Activated naive CD4-positive, alpha-beta T cell (primary cell): ENCODE measurements at places on chromosomes 5 and 9.

DNA sequence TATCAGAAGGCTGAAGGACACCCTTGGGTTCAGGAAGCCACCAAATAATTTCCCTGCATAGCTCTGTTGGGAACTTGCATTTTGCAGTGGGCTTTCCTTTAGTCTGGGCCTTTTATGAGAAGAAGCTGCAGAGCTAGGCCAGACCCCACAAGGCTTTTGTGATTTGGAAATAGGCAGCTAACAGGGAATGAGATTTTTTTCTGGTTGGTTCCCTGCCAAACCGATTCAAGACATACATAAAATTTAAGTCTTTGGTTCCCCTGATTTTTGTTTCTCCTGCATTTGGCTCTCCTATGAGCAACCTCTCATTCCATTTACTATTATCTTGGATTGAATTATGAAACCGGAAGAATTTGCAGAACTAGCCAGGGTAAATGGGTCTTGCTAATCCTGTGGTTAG lies 81.5 kb upstream of the PTCH1 start:
- no peak for DNase-seq

DNA sequence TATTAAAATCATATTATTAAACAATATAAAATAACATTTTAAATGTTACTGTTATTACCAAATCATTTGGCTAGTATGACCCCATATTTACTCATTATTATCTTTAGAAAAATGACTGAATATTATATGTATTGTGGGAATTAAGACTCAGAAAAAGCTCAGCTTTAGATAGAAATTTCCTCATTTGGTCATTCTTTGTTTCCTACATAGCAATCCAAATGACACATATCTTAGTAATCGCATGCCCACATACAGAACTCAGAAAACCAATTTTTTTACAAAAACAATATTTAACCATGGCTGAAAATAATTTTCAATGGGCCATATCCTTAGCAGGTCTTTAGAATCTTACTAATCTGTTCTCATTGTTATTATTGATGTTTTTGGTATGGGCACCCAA lies 53.8 kb upstream of the TSLP start:
- DNase-seq = no peak

GRCh38 chr5:142391058-142391845 lies 66.4 kb upstream of the SPRY4 start:
- no peak for DNase-seq

GRCh38 chr5:169182797-169183196 lies 118.1 kb downstream of the SLIT3 start:
- no peak for DNase-seq

DNA sequence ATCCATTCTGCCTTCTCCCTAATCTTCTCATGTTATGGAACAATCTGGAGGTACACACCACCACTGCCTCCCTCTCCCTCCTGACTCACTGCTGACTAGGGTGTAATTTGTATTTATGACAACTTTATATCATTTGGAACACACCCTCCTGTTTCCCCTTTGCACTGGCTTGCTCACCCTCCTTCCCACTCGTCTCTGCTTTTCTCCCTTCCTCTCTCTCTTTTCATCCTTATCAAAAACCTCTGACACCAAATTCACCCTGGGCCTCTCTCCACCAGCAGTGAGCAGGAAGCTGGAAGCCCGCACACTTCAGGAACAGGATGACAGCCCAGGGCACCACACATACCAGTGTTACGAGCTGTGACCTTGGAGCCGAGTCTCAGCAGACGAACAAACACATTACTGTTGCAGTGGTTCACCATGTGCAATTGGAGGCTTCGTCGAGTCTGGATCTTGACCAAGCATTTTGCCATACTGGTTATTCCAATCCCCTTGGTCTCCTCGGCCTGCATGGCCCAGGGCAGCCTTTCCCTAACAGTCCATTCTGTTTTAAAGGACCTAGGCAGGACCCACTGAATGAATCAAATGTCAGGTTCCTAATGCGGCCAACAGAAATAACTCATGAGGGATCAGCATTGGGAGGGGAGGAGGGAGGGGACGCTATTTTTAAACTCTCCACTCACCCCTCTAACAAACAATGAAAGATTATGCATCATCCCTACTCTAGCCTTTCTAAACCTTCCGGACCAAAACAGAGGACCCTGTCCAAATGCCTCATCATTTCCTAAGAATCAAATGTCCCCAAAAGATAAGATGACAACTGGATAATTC lies 203.9 kb upstream of the RASEF start:
- no peak for DNase-seq

DNA sequence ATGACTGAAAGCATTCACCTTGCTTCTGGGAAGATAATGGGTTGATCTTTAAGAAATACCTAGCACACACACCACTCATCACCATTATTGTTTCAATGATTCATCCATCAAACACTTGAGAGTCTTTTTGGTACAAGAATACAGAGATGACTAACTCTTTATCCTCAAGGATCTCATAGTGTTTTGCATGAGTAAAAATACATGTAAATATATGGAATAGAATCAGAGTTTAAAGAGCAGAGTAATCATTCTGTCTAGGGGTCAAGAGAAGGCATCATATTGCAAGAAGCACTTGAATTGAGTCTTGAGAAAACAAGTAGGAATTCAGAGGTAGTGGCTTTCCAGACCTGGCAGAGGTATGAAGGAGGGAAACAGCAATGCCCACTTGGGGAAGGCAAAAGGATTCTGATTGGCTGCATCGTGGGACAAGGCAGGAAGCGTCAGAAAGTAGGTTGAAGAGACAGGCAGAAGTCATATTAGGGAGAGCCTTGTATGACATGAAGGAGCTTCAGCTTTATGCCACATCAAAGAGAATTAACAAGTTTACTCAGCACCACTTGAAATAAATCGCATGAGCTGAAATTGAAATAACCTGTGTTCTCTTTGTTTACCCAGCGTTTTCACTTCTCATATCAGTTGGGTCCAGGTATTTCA lies 542.5 kb downstream of the TLE1 start:
- no peak for DNase-seq

- DNase-seq = no peak
These were observed 18.8 kb downstream of the NANS start for GRCh38 chr9:98075332-98075805.

- DNase-seq = no peak
These were observed 10.3 kb downstream of the WWC1 start for GRCh38 chr5:168301593-168302390.

GRCh38 chr9:97773091-97773490 lies 76.0 kb upstream of the XPA start:
- DNase-seq = no peak

- DNase-seq = no peak
These were observed 2.0 kb downstream of the ANAPC2 start for GRCh38 chr9:137186385-137186784.

- no peak for DNase-seq
These were observed 223.5 kb upstream of the MEF2C start for GRCh38 chr5:89106480-89106879.

- no peak for DNase-seq
These were observed 89.3 kb downstream of the NTRK2 start for GRCh38 chr9:84758817-84759216.

DNA sequence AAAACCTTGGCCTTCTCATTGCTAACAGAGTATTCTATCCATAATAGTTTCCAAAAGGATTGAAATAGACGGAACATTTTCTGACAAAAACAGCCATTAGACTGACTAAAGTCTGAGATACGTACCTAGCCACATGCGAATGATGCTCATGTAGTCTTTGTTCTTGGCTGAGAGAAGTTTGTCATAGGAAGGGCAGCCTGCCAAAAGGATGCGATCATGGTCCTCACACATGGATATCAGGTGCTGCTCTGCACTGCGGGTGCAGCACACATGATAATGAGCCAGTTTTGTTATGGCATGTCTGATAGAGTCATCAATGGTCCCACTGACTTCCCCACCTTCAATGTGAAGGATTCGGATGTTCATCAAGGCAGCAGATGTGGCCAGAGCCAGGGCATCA lies 12.3 kb downstream of the GNE start:
- DNase-seq = no peak

GRCh38 chr5:4405614-4406219 lies 734.4 kb upstream of the ADAMTS16 start:
- no peak for DNase-seq

- DNase-seq = no peak
These were observed 69.0 kb downstream of the DOCK2 start for GRCh38 chr5:169706071-169706470.

DNA sequence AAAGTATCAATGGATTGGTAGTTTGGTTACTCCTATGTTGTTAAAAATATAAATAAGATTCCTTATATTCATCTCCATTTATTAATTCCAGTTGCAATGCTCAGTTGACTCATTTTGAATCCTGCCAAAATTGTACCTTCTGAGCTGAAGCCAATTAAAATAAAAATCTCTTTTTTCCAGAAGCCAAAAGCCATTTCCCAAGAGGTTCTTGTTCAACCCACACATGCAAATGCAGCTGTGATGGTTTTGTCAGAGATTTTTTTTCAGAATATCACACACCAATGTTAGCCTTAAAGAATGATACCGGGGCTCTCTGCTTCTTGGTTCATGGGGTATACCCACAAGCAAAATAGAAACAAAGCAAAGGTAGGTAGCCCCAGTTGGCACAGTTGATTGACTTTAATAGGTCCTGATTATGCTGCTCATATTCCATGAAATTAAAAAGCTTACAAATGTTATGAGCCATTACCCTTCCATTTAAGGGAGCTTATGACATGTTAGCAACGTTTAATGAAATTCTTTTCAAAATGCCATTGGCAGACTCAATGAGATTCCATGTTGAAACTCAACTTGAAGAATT lies 208.0 kb downstream of the SGCD start:
- DNase-seq = no peak

DNA sequence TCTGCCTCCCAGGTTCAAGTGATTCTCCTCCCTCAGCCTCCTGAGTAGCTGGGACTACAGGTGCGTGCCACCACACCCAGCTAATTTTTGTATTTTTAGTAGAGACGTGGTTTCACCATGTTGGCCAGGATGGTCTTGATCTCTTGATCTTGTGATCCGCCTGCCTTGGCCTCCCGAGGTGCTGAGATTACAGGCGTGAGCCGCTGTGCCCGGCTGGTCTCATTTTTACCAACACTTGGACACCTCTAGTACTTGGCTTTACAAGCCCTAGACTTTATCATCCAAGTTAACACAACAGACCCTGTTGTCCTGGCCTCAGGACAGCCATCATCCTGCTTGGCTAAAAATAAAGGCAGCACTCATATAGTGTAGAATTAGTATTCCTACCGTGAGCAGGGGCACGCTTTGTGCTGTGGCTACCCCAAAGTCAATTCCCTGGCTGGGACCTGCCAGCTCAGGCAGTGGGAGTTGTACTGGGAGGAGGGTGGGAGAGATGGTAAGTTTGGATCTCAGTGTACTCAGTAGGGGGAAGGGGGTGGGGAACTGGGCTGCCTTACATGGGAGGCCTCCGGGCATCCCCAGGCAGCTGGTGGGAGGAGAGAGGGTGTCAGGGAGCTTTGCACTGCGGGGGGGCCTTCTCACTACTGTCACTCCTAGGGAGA lies 6.6 kb downstream of the PDZD2 start:
- DNase-seq = no peak

- no peak for DNase-seq
These were observed 255.1 kb downstream of the MAST4 start for GRCh38 chr5:66851306-66851705.

DNA sequence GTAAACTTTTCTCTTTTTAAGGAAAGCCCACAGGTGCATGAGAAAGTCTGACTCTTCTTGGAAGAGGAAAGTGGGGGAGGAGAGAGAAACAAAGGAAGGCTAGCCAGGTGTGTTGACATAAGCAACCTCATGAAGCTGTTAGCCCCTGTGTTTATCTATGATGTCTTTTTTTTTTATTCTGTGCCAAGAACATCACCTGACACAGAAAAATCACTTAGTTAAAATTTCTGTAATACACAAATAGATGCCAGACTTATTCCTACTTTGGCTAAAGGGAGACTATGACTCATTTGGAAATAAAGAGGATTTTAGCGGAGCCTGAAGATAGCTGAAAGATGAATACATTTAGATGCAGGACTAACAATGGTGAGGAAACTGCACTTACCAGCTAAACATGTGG lies 58.3 kb downstream of the BAAT start:
- no peak for DNase-seq

- no peak for DNase-seq
These were observed 10.0 kb downstream of the DMXL1 start for GRCh38 chr5:119080936-119081335.

GRCh38 chr5:54860321-54860720 lies 125.1 kb downstream of the ESM1 start:
- no peak for DNase-seq

- no peak for DNase-seq
These were observed 747 bp upstream of the UNC5A start for GRCh38 chr5:176809544-176810080.

- DNase-seq = no peak
These were observed 16.5 kb downstream of the GRXCR2 start for GRCh38 chr5:145856285-145856818.

GRCh38 chr9:112273876-112274275 lies 59.5 kb downstream of the PTBP3 start:
- DNase-seq = no peak

- DNase-seq = no peak
These were observed 55.4 kb downstream of the ARHGAP26 start for GRCh38 chr5:142825378-142826089.

DNA sequence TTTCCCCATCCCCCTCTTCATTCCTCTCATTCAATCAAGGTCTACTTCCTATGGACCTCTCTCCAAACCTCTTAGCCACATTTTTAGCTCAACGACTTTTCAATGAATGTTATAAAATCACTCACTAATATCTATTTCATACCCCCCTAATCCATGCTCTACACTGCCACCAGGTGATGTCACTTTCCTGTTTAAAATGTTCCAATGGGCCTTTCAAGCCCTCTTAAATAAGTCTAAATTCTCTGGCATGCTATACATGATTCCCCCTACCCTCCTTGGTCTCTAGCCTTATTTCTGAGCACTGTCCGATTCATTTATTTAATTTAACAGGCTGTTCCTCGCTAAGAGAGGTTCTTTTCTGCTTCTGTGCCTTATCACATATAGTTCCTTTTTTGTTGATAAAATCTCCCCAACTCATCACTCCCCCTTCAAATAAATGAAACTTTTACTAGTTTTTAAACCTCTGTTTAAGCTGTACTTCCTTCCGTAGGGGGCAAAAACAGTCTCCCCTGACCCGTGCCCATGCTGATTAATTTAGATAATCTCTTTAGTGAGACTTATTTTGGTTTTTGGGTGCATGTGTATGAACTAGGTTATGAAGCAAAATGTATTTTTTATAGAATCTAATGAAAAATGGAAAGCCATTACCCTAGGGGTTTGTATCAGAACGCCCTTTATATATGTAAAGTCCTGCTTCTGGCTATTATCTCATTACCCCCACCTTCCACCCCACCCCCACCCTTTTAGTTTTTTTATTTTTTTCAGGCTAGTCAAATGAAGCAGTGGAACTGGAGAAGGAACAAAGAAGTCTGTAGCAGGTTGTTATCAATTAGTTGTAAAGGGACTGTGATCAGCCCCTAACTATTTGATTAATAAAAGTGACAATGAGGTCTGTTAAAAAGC lies 9.0 kb downstream of the ABHD17B start:
- no peak for DNase-seq

DNA sequence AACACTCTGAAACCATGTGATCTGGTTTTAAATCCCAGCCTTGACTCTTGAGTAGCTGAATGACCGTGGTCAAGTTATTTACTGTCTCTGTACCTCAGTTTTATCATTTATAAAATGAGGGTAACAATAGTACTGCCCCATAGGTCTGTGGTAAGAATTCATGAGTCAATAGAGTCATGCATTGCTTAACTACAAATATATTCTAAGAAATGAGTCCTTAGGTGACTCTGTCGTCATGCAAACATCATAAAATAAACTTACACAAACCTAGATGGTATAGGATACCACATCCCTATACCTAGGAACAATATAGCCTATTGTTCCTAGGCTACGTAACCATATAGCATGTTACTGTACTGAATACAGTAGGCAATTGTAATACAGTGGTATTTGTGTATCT lies 20.3 kb upstream of the ABCA1 start:
- DNase-seq = no peak

GRCh38 chr9:28892538-28892937 lies 1319.3 kb upstream of the C9orf72 start:
- no peak for DNase-seq
